ENCODE measurements at places on chromosomes 2 and 18.

GRCh38 chr2:64234785-64235184 lies 90.6 kb upstream of the PELI1 start:
- no peak for DNase-seq

GRCh38 chr2:137817058-137817457 lies 147.2 kb upstream of the HNMT start:
- DNase-seq, result no peak

DNA sequence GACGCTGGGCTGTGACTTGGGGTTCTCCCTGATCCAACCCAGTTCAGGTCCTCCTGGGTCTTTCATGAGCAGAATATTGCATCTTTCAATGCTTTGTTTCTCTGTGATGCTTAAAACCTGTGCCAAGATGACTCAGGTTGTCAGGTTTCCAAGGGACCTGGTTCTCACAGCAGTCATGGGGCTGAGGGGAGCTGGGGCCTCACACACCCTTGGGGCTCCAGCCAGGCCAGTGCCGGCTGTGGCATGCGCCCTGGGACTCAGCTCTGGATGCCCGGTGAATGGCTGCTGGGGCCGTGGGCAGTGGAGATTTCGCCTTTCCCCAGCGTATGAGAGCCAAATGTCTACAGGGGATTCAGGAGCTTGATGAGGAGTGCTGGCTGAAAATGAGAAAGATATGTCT lies 29.6 kb downstream of the EDAR start:
- DNase-seq, result no peak

GRCh38 chr18:55444536-55444935 lies 143.5 kb downstream of the TCF4 start:
- no peak for DNase-seq

GRCh38 chr2:128321784-128322714 lies 3.4 kb upstream of the HS6ST1 start:
- peak; percentile 69 for DNase-seq

DNA sequence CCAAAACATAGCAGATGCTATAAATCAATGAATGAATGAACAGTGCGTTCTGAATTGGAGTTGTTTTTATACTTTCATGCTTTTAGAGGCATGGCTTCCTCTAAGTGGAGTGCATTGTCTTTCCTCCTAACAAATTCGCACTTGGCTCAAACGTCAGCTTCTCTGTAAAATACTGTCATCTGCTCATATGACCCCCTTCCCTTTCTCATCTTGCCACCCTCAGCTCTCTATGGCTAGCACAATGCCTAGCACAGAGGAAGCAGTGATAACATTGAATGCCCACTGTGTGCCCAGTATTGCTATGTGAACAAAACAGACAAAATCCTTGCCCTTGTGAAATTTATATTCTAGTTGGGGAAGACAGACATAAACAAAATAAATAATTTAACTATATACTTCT lies 258.8 kb downstream of the MREG start:
- DNase-seq, result no peak
